Upper lobe of right lung (tissue), 1 donor: ENCODE measurements at places on chromosomes 2 and 18. TPM values are rescaled to one million over a fixed set of nuclear protein-coding genes. Genes with fewer than 3 reads are reported as not detected.

DNA sequence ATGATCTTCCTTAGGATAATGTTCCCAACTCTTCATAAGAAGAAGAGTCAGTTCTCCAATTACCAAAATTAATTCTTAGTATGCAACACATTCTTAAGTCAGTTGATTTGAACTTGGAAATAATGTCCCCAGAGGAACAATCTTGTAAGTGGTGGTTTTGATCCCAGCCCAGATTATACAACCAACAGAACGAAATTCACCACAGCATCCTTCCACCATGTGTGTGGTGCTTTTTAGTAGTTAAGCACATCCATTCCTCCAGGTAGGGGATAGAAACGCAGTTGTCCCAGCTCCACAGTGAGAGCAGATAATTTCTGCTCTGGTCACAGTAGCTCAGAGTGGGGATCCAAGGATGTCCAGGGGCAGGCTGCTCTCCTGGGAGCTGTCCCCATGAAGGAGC, 161.7 kb upstream of the SLC39A10 start:
- no peak for DNase-seq
- H3K36me3 ChIP-seq = no peaks in the 10 kb centered on the region
- H3K27me3 ChIP-seq = no peaks in the 10 kb centered on the region
- H3K4me3 ChIP-seq = no peak overlapping the region
- no peaks in the 10 kb centered on the region for H3K4me1 ChIP-seq
- H3K27ac ChIP-seq = no peak overlapping the region

DNA sequence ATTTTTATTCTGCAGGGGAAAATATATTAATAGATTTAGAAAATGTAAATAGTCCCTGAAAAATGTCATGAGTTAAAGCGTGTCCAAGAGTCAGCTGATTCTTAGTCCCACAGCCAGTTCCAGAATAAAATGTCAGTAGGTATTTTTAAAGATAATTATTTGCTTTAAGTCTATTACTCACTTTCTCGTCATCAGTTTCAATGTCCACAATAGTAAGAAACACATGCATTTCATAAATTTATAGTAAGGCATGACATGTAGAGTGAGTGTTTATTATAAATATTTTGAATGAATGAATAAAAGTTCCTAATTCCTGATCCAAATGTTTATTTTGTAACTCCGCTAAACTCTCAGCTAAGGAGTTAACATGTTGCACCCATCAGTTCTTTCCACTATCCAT, 1044.0 kb upstream of the PIK3C3 start:
- no peaks in the 10 kb centered on the region for H3K4me1 ChIP-seq
- H3K36me3 ChIP-seq = no peaks in the 10 kb centered on the region
- no peak for DNase-seq

DNA sequence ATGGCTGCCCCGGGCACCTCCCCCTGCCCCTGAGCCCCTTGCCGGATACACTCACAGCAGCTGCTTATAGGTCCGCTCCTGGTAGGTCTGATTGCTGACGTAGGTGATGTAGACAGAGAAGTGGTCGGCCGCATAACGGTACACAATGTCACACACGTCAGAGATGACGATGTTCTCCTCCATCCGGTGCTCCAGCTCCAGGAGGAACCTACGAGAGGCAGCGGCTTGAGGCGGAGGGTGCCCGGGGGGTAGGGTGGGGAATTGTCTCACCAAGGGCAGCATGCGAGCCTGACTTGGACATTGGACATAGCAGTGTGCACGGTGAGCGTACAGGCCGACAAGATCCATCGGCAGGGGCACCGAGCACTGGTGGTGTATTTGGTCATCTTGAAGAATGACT, 22.8 kb downstream of the SNORC start:
- DNase-seq = peak; percentile 47
- H3K4me1 ChIP-seq = no peaks in the 10 kb centered on the region
- H3K4me3 ChIP-seq = no peak overlapping the region
- peaks cover 5% of the 10 kb centered on the region for H3K27me3 ChIP-seq

DNA sequence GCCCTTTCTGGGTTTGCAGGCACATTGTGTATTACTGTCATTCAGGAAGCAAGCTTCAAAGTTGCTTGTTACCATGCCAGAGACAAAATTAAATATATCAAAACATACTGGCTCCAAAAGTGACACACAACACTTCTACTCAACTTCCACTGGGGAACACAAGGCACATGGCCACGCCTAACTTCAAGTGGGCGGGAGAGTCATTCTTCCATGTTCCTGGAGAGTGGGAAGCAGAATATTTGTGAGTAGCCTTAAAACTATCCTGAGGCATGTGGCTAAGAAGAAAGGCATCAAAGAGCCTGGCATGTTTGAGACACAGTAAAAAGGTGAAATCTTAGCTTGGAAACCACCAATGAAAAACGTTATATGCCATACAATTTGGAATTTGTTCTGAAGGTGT, 90.5 kb upstream of the TACR1 start:
- DNase-seq = no peak
- no peaks in the 10 kb centered on the region for H3K36me3 ChIP-seq
- no peak overlapping the region for H3K27ac ChIP-seq
- no peaks in the 10 kb centered on the region for H3K4me1 ChIP-seq
- H3K27me3 ChIP-seq = no peaks in the 10 kb centered on the region

The UCN gene
- 2.8 TPM for total RNA-seq
